Activated CD4-positive, alpha-beta T cell treated with anti-CD3 and anti-CD28 coated beads, Interleukin-2, Interleukin-4, amounts not matched to agents 100 ng/mL and 50 ng/mL, durations not matched to agents 16 hours and 8 hours (primary cell): ENCODE measurements at places on chromosomes 13 and 19.

DNA sequence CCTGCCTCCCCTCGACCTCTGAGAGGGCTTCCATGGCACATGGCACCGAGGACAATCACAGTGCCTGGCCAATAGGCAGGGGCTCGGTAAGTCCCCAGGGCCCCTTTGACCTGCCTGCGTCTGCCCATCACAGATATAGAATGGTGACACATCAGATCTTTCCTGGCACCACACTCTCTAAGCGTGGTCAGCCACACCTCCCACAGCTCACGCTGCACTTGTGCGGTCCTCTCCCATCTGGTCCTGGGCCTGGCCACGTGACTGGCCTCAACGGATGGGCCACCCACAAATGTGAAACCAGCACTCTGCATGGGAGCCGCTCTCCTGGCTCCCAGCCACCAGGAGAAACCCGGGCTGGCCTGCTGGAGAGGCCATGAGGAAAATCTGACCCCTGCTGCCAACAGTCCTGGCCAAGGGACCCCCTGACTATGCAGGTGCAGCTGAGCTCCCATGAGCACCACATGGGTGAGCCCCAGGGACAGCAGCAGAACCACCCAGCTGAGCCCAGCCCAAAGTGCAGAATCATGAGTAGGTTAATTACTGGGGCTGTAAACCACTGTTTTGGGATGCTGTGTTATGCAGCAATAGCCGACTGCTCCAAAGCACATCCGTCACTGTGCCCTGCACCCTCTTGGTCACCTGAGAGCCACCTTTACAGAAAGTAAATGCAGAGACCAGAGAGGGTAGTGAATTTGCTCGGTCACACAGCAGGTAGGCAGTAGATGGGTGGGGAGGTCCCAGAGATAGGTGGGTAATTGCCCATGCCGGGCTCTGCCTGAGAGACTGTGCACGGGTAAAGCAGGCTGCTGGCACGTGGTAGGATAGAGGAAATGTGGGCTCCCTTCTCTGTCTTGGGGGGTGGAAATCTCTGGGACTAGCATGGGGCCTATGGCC is 9.7 kb upstream of the MEF2B start:
- DNase-seq: no peak

GRCh38 chr13:81848291-81848690 is 1507.4 kb upstream of the SPRY2 start:
- DNase-seq: no peak

- DNase-seq: no peak
These were observed 15.6 kb downstream of the IL17D start for GRCh38 chr13:20718958-20719566.

- no peak for DNase-seq
These were observed 182.6 kb downstream of the COL4A1 start for GRCh38 chr13:110124201-110124940.

DNA sequence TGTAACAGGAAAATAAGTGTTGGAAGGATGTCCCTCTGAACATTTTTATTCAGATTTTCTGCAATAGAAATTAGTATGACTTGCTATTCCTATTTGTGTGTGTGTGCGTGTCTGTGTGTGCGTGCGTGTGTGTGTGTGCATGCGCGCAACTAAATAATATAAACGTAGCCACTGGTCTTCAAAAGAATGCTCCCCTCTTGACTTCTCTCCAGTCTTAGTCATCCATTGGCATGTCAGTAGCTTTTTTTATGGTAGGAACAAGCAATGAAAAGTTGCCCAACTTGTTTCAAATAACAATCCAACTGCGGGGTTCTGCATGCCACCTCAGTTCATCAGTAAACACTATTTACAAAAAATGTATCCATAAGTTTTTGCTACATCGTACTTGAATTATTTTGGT is 249.6 kb downstream of the GPC6 start:
- DNase-seq: no peak

DNA sequence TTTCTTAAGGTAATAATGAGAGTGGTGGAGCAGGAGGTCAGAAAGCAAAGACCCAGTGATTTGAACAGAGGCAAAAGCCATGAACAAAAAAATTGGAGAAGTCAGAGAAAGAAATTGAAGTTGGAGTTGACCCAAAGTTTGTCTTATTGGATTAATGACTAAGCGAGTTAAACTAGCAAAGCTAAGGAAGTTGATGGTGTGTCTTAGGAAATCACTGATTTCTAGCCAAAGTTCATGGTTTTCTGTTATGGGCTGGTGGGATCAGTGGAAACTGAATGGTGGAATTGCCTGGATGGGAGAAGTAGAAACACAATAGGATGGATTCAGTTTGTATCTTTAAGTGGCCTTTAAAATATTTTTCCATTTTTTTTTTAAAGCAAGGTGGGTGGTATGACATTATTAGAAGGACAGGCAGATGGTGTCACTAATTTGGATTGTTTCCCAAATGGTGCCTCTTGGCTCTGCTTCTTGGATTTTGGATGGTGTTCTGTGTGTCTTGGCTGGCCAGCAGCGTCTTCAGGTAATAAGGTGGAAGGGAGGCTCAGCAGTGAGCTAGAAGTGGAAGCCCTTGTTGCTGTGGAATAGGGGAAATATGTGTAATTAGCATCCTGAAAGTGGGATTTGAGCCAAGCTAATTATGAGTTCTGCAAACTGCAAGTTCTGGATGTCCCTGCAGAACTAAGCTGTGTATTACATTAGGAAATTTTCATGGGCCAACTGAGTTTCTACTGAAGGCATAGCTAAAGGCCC is 302.9 kb downstream of the LMO7 start:
- no peak for DNase-seq

DNA sequence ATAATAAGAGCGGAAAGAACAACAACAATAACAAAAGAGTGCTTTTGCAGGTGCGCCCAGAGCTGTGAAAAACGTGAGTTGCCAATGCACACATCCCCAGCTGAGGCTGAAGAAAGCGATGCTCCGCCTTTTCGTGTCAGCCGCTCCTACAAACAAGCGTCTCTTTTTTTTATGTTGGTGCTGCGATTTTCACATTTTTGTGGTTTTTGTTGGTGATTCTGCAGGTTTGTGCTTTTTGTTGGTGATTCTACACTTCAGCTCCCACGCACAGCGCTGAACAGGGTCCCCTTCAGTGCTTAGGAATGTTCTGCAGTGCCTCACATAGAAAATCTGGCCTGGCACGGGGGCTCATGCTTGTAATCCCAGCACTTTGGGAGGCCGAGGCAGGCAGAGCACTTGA is 7.3 kb upstream of the SBK3 start:
- DNase-seq: no peak

DNA sequence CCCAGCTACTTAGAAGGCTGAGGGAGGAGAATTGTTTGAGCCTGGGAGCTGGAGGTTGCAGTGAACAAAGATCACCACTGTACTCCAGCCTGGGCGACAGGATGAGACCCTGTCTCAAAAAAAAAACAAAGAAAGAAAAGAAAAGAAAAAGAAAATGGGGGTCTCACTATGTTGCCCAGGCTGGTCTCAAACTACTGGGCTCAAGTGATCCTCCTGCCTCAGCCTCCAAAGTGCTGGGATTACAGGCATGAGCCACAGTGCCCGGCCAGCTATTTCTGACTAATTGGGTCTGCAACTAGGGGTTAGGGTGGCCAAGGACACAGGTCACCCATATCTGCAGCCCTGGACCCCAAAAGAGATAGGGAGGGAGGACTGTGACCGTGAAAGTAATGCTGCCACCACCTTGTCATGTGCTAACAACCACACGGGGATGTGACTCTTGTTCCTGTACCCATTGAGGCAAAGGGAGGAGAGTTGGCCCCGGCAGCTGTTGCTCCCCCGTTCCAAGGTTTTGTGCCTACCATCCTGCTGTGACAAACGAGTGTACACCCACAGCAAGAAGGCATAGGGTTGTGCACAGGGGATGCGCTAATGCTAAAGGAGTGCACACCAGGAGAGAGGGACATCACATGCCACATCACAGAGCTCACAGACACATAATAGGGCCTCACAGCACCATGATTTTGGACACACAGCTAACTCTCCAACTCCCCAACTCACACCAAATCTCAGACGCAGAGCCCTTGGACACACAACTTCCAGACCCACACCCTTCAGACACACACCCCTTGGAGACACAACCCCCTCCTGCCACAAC is 619 bp downstream of the MEF2B start:
- no peak for DNase-seq

GRCh38 chr19:50657712-50658440 is 8.6 kb downstream of the C19orf81 start:
- DNase-seq: peak; percentile 92

GRCh38 chr13:45352031-45352430 is 11.0 kb upstream of the TPT1 start:
- DNase-seq: no peak

- DNase-seq: no peak
These were observed 300.6 kb upstream of the KLHL1 start for GRCh38 chr13:70408865-70409264.

- no peak for DNase-seq
These were observed 15.5 kb downstream of the KLF2 start for GRCh38 chr19:16340092-16340491.
